WTC11 (cell line): ENCODE measurements at places on chromosomes 5 and 9.

DNA sequence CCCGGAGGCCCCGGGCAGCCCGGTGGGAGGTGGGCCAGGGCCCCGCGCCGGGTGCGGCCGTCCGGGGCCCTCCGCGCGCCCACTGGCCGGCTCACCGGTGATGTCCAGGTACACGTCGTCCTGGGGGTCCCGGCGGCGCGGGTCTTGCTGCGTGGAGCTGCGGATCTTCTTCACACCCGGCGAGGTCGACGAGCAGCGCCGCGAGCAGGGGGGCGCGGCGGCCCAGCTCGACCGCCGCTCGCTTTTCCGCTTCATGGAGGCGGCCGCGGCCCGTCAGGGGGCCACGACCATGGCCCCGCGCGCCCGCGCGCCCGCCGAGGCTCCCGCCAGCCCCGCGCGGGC is 548 bp downstream of the CDC14B start:
- no peak for DNase-seq

DNA sequence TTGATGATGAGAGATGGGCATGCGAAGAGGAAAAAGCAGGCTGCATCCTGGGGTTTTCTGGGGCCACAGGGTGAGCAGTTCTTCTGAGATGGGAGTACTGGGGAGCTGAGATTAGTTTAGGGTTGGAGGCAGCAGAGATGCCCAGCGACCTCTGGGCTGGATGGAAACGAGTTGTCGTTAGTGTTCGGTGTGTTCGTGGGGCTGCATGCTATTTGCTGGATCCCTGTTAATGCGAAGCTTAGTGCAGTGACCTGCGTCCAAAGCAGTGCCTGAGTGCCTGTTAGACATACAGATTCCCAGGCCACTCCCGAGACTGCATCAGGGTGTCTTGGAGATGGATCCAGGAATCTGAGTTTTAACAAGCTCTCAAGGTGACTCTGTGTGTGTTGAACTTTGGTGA is 201.3 kb downstream of the CACNA1B start:
- no peak for DNase-seq

DNA sequence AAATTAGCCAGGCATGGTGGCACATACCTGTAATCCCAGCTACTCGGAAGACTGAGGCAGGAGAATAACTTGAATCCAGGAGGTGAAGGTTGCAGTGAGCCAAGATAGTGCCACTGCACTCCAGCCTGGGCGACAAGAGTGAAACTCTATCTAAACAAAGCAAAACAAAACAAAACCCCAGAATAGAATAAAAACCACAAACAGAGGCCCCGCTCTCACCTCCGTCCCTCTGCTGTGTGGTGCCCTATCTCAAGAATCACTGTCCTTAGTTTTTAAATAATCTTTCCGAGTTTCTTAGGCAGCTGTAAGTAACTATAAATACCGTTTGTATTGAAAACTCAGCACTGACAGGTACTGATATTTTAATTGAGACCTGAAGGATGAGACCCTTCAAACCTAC is 42.7 kb upstream of the IER5L start:
- DNase-seq = no peak

DNA sequence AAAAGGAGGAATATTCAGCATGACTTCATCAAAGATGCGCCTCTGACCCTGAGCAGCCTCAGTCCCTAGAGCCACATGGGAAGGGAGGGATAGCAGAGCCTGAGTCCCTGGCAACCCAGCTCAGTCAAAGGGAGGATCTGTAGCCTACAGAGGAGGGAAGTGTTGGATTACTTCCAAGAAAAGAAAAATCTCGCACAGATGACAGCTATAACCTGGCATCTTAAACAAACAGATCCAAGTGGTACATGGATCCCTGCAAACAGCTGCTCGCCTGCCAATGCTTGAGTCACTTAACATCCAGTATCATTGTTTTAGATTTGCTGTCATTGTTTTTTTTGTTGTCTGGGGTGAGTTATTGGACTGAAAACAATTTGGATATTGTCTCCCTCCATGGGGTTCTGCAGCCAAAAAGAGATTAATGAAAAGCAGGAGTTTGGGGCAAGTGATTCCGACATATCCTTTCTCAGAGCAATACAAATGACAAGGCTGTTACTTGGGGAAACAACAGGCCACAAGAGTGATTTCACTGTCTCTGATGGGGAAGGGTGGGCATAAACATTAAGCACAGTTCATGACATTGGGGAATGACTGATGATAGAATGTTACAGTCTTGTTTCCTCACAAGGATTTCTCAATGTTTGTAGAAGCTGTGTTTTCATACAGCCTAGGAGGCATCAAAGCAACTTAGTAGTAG is 153.5 kb upstream of the KIF2A start:
- no peak for DNase-seq

DNA sequence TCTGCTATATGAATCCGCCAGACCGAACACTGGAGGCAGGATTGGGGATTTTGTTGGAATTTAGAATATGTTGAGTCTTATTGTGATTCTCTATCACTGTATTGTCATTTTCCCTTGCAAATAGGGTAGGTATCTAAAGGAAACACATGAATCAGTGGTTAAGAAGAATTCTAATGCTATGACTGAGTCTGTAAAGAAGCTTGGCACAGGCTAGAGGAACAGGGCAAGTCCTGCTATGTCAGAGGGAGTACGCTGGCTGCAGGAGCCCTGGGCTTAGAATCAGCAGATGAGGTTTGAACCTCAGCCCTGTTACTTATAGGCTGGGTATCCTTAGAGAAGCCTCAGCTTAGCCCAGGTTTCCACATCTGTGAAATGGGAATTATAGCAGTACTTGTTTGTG is 198.1 kb downstream of the NR3C1 start:
- no peak for DNase-seq

- no peak for DNase-seq
These were observed 12.3 kb upstream of the STING1 start for GRCh38 chr5:139494832-139495231.

- DNase-seq = no peak
These were observed 32.9 kb upstream of the CEP72 start for GRCh38 chr5:579211-579610.

DNA sequence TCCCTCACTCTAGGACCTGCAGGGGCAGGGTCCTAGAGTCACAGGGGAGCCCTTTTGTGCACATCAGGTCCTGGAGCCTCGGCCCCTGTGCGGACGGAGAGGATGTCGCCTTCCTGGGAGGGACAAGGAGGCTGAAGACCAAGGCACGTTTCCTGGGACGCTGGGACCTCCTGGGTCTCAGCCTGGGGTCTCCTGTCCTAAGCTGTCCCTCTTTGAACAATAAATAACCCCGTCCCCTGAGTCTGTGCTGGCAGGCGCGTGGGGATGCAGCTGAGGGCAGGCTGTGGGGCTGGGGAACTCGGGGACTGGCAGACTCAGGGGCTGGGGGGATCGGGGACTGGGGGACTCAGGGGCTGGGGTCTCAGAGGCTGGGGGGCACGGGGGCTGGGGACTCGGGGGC is 31.1 kb downstream of the PAEP start:
- DNase-seq = no peak

- DNase-seq = no peak
These were observed 12.2 kb downstream of the QSOX2 start for GRCh38 chr9:136233411-136233810.
